ENCODE measurements at places on chromosomes 5 and 9.

GRCh38 chr5:55620009-55620765, 85.4 kb upstream of the PLPP1 start:
- no peak for DNase-seq

GRCh38 chr9:113581865-113582697, 118.6 kb downstream of the RGS3 start:
- DNase-seq, result no peak

GRCh38 chr5:1217596-1218206, 7.5 kb upstream of the SLC6A18 start:
- no peak for DNase-seq

DNA sequence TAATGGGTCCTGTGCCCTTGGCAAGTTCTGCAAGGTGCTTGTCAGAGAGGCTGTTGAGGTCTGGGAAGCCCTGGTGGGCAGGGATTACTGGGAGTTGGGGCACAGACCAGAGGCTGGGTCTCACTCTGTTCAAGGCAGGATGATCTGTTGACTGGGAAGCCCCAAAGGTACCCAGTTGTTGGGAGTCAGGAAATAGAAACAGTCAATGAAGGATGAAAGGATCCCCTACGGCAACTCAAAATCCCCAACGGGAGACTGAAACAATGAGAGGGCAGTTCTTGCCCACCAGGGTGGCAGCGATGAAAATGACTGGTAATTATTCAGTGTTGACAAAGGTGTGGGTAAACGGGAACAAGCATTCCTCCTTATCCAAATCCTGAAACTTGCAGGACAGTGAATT, 31.2 kb downstream of the BNIP1 start:
- no peak for DNase-seq

DNA sequence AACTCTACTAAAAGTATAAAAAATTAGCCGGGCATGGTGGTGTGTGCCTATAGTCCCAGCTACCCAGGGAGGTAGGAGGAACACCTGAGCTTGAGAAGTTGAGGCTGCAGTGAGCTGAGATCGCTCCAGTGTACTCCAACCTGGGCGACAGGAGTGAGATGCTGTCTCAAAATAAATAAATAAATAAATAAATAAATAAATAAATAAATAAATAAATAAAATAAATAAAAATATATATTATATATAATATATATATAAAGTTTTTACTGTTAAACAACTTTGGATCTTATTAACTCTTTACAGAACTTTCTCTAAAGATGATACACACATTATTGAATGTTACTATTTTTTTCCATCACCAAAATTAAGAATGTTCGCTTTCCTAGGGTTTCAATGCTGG, 38.4 kb downstream of the HMGCR start:
- no peak for DNase-seq

DNA sequence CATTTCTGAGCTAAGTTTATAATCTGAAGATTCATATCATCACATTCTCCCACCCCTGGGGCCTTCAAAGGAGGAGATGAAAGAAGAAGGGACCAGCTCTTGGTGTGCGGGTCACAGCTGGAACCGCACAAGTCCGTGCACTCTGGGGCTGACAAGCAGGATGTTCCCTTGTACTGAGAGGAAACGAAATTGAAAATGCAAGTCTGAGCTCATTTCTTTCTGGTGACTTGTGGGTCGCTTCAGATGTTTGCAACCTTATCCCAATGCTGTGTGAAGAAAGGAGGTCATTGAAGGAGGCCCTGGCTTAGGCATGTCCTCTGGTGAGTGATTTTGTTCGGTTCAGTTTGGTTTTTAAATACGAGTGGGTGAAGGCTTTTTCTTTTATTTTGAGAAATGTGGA, 59.6 kb downstream of the C9orf152 start:
- DNase-seq, result no peak

Data from muscle of arm (tissue), 14 donors.